Astrocyte of the cerebellum (primary cell): ENCODE measurements at places on chromosomes 4 and X.

DNA sequence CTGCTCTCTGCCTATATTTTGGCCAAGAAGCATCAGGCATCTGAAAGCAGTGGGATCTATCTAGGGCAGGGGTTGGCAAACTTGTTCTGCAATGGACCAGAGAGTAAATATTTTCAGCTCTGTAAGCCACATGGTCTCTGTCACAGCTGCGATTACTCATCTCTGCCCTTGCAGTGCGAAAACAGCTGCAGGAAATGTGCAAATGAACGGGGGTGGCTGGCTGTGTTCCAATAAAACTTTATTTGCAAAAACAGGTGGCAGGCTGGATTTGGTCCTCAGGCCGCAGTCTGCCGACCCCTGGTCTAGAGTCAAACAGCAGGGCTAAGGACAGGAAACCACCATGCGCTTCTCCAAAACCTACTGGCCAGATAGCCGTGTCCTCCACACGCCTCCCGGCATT is 48.6 kb downstream of the ACOX3 start:
- peak; percentile 58 for DNase-seq

DNA sequence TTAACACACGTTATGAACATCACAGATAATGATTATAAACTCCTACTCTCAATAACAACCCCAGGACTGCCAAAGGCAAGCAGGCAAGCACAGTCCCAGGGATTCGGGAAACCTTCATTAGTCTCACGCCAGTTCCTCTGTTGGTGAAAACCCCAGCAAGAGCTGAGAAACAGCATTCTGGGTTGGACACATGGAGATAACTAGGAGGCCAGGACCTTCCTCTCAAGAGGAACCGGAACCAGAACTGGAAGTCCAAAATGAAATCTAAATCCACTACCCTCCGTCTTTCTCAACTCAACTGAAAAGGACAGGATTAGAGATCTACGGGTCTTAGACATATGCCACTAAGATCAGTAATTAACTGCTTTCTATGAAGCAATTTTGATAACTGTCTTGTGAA is 3.8 kb downstream of the VEGFC start:
- DNase-seq, result no peak

DNA sequence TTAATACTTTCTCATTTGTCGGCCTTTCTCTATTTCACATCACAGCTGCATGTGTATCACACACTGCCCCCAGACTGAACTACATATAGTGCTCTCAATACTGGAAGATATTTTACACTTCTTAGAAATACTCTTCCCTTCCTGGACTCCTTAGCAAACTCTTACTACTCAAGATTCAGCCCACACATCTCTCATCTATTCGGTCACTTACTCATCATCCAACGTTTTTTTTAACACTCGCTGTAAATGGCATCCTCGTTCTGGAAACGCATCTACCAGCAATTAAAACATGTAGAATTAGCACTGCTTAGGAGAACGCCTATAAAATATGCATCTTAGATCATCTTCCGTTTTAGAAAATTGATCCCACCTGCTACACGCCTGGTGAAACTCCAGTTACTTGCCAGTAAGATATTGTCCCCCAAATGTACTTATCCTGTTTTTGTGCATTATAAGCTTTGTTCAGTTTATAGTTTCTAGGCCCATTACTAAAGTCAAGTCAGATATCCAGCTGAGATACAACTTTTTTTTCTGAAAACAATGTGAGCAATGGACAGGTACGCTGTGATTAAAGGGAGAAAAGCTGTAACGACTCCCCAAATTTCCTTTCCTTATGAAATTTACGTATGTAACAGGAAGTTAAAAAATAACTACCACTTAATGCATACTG is 1.0 kb downstream of the LRP2BP start:
- DNase-seq, result no peak

GRCh38 chr4:149279776-149280175 is 535.9 kb downstream of the IQCM start:
- no peak for DNase-seq

DNA sequence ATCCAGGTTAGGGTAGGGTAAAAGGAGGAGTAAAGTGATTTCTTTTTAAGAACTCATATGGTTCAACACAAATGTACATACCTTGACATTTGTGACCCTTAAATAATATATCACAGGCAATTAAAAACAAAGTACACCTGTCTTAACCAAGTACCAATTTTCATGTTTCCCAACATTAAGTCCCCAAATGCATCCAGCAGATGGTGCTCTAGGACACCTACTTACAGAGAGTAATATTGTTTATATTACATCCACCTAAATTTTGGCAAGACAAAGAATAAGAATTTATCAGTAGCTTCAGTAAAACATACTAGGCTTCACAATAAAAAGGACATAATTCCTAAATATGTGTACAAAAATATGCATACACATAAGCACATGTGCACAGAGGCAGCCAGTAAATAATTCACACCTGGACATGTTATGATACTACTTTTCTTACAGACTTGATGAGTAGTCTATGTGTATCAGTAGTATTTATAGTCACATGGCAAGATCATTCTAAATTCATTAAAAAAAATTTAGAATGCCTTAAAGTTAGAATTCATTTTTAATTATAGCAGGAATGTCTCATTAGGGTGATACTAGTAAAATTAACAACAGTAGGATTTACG is 219.7 kb downstream of the DCLK2 start:
- peak; percentile 70 for DNase-seq

DNA sequence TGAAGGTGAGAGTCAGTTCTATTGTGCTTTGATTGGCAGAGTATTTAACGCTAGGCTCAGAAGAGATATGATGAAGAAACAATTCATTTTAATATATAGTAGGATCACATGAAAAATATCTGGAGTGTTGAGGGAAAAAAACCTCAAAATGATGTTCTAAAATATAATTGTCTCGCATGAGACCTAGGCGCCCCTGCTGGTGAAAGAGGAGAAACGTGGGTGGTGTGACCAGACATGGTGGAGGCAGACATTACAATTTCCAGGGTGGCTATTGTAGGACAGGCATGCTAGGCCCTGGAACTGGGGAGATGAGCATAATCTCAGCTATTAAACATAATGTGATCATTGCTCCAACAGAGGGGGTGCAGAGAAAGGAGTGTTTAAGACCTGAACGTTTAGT is 210.0 kb downstream of the HS3ST1 start:
- DNase-seq, result no peak

DNA sequence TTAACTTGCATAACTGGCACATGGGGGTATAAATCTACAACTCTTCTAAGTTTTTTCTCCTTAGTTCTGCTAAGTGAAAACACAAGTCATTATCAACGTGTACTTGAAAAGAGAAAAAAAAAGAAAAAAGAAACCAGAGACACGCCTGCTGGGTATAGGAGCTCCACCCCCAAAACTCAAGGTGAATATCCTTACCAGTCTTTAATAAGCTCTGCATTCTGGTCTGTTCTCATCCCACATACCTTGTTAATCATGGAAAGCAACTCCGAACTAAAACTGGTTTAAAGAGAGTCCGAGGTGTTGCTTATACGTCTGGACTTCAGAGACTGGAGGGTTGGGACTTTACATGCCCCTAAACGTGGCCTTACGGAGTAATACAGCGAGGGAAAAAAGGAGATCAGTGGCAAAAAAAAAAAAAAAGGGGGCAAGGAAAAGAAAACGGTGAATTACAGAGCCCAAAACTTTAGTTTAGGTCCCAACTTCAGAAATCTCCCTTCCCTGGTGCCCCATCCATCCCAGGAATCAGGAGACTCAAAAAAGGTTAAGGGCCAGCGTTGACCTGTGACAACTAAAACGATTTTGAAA is 1.0 kb downstream of the PGRMC2 start:
- peak; percentile 37 for DNase-seq

GRCh38 chr4:31139767-31140166 is 419.6 kb downstream of the PCDH7 start:
- DNase-seq, result no peak

DNA sequence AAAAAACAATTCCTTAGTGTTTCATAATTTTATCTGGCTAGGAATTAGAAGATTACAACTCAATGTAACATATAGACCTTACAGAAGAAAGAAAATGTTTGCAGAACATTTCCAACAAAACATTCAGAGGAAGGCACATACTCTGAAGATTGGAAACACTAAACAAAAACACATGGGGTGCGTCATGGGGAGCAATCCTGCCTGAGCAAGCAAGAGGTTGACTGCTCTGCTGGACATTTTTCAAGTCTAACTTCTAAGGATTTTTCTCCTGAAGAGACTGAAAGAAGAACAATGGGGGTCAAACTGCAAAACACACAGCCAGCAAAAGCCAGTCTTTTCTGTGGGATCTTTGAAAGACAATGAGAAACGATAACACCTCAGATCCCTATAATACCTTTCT is 182.8 kb downstream of the GUCY2F start:
- no peak for DNase-seq

DNA sequence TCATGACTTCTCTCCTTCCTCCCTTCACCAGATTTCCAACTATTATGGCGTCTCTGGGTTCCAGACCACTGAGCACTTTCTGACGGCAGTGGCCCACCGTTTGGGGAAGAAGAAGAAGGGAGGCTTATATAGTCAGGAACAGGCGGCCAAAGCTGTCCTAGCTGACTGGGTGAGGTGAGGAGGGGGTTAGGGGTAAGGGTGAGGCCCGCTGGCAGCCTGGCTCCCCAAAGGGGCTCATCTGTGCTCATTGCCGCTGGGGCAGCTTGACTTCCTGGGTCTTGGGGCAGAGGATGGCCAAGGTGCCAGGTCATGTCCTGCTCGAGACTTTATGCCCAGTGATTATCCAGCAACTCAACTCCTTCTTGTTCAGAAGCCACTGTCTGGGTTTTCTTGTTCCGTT is 21.8 kb downstream of the GNL3L start:
- DNase-seq, result no peak

DNA sequence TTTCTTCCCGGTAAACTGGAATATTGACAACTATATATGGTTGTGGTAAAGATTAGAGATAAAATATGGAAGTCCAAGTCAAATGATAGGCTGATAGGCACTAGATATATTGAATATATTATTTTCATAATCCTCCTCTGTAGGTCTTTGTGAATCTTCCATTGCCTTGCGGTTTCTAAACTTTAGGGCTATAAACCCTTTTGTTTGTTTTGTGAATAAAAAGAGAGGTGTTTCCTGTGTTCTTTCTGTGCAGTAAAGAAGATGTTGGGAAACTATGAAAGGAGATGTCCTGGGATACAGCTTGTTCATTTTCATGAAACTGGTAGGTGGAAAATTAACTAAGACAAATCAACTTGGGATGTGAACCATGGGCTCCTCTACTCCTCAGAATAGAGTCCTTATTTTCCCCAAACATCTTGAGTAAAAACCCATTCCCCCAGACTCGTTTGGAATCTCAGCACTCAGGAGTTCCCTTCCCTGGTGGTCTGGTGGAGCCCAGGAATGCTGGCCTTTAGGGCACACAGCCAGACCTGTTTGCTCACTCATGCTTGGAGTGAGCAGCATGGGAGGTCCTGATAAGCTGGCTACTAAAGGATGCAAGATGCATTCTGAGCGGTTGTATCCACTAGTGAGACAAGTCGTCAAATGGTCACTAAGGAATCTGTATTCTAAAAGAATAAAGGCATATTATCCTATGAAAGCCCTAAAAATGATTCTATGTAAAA is 22.2 kb downstream of the PRDM8 start:
- no peak for DNase-seq

DNA sequence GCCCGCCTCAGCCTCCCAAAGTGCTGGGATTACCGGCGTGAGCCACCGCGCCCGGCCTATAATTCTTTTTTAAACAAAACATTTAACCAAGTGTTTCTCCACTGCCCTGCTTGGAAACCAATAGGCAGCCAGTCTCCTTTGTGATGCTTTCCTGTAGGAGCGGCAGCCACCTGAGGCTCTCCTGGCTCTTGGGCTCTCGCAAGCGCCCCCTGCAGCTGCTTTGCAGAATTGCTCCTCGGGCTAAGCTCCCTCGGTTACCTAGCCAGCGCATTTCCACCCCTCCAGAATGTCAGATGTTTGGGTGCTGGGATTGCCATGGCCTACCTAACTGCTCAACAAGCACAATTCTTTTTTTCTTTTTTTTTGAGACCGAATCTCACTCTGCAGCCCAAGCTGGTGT is 7.7 kb downstream of the S100P start:
- no peak for DNase-seq

DNA sequence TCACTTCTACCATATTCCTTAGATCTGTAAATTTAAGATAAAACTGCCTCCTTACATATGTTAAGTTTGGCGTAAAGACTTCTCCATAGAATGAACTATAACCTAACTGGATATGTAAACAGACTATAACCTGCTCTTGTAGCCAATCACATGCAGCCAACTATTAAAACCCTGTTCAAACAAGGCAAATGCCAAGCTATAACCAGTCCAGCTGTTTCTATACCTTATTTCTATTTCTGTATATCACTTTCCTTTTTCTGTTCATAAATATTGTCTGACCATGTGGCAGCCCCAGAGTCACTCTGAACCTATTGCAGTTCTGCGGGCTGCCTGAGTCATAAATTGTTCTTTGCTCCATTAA is 12.4 kb upstream of the POF1B start:
- no peak for DNase-seq

DNA sequence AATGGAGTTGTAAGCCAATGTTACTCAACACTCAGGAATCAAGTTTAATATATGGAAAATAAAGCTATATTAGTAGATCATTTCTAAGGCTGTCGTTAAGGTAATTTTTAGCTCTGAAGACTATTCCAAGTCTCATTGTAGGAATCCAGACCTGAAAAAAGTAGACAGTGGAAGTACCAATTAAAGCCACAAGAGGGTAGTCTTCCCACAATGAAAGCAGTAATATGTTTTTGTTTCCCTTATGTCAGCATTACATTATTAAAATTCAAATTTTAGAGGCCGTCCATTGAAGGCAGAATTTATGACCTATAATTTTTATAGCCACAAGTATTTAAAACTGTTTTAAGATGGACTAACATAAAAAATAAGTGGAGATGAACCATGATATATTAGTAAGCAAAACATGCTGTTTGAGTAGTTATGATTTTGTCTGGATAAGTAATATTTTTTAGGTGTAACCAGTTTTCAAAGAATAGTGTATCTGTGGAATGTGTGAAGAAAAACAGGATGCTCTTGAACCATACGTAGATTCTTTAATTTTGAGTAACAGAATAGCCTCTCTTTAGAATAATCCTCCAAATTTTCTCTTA is 372.6 kb upstream of the TECRL start:
- peak; percentile 58 for DNase-seq

DNA sequence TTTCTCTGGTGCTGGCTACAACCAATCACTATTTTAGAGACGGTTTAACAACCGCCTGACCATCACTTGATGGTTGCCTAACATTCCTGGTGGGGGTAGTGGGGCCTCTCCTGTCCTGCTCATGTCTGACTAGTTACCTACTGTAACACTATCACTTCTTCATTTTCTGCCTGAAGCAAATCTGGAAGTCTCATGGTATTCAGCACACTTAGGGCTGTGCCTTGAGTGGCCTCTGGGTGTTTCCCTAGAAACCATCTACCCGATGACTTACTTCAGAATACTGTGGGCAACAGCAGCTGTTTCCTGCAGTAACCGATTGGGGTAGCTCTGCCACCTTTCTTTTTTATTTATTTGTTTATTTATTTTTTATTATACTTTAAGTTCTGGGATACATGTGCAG is 880.1 kb upstream of the INTU start:
- DNase-seq, result no peak

- no peak for DNase-seq
These were observed 317.1 kb upstream of the BMP3 start for GRCh38 chr4:80713409-80713808.

- DNase-seq, result no peak
These were observed 59.3 kb downstream of the AFM start for GRCh38 chr4:73540826-73541225.
